CD4-positive, alpha-beta T cell treated with Interferon alpha-2 for 1 hour (primary cell): ENCODE measurements at places on chromosomes 5 and 9.

- no peak for DNase-seq
Observed at GRCh38 chr9:14441976-14442651, 128.2 kb upstream of the NFIB start.

DNA sequence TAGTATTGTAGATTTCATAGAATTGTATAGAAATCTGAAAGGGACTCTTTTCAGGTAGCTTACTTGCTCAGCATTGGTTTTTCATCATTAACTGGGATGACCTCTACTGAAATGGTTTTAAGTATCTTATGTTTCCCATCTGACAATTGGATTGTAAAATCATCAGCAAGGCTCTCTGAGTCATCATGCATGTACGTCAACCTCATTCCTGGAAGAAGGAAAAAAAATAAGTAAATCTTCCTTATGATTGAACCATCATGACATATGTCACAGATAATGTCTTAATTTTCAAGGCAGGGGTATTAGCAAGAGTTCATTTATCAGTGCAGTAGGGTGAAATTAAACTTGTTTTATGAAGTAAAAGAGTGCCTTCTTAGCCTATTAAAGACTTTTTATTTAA, 74.9 kb upstream of the CER1 start:
- DNase-seq = no peak

DNA sequence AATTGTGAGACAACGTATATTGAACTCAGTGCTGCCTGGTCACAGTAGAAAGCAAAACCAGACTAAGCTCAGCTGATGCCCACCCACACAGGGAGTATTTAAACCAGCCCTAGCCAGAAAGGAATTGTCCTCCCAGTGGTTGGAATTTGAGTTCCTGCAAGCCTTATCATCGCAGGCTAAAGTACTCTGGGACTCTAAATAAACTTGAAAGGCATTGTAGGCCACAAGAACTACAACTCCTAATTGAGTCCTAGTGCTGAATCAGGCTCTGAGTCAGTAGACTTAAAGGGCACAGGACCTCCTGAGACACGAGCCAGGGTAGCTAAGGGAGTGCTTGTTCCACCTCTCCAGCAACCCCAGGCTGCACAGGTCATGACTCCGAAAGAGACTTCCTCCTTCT, 171.4 kb downstream of the MCTP1 start:
- DNase-seq = no peak

DNA sequence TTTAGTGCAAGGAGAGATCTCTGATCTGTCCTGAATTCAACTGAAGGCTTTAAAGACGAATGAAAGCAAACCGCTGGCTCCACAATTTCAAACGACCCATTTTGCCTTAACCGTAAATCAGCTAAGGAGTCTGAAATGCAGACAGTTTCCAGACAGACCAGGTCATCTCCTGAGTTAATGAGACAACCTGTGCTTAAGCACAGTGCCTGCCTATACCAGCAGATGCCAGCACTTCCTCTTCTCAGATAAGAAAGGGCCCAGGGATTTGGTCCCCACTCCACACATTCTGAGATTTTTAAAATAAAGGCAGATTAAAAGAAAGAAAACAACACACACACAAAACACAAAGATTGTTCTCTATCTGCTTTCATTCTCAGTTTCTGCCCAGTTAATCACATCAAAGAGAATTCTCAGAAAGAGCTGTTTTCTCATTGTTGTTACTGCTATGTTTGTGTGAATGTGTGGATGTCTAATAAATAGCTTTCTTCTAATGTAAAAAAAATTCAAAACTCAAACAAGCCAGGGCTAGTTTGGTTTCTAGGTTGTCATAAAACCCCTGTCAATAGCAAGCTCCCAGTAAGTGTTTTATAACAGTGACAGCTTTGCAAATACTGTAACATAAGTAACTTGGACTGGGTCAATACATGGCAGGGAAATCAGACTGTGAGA, 157.7 kb upstream of the SLC24A2 start:
- DNase-seq = no peak

DNA sequence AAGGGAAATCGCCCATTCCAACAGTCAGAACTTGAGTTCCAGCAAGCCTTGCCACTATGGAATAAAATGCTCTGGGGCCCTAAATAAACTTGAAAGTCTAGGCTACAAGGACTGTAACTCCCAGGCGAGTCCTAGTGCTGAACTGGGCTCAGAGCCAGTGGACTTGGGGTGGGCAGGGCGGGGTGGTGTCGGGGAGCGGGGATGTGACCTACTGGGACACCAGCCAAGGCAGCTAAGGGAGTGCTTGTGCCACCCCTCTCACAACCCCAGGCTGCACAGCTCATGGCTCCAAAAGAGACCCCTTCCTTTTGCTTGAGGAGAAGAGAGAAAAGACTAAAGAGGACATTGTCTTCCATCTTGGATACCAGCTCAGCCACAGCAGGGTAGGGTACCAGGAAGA, 61.5 kb downstream of the MEIKIN start:
- no peak for DNase-seq

DNA sequence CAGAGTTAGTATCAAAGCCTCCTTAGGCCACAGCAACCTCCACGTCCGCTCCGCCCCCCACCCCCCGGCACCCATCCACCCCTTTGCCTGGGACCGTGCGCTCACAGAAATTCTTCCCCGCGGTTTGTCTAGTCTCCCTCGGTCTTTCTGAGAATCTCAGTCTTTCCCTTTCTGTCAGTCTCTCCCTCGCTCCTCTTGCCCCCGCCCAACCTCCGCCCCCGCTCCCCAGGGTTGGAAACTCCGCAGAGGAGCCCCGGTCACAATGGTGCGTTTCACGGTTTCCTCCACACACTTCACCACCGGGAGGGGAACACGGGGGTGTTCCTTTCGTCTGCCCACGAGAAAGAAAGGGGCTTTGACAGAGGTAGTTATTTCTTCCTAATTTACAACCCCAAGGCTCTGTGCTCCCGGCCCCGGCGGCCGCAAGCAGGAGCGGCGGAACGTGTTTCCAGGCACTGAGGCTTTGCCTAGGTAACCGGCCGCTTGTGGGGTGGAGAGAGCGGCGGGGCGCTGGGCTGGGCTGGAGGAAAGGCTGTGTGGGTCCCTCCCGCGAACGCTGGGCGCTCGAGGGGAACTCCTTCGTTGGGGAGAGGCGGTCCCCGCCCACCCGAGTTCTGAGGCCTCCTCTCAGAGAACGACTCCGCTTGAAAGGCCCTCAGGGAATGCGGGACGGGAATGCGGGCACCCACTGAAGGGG, 2.1 kb downstream of the NR4A3 start:
- peak; percentile 58 for DNase-seq
